ENCODE measurements at places on chromosomes 3 and 15.

DNA sequence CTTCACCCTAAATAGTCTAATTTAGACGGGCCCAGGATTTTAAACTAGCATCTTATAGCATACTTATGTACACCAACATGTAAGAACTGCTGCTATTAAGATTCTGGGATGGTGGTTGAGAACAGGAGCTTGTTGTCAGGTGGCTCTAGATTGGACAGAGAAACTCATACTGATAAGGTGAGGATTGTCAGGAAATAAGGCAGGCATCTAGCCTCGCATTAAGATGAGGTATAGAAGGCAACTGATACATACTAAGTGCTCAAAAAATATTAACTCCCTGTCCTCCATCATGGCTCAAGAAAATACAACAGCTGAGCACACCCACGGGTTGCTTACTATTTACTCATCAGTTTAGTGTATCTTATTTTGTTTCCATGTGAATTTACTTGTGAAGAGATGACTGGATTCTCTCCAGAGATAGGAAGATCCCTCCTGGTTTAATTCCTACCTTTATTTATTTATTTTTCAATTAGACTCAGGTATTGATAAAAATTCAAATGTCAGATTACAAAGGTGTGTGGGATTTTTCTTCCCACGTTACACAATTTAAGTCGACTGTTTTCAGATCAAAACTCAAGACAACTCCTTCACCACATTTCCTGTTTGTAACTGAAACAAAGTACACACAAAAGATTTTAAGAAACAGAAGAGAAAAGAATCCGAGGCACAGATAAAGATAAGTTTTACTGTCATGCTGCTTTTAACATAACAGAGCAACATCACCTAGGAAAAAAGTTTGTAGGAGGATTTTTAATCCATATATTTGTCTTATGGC lies at the start of gene TRAT1:
TRAT1 (plus strand) TSS at position 664 of the 775 bp plus-strand sequence. CDS start 142 bp downstream, outside the sequence.
- no peak for DNase-seq

DNA sequence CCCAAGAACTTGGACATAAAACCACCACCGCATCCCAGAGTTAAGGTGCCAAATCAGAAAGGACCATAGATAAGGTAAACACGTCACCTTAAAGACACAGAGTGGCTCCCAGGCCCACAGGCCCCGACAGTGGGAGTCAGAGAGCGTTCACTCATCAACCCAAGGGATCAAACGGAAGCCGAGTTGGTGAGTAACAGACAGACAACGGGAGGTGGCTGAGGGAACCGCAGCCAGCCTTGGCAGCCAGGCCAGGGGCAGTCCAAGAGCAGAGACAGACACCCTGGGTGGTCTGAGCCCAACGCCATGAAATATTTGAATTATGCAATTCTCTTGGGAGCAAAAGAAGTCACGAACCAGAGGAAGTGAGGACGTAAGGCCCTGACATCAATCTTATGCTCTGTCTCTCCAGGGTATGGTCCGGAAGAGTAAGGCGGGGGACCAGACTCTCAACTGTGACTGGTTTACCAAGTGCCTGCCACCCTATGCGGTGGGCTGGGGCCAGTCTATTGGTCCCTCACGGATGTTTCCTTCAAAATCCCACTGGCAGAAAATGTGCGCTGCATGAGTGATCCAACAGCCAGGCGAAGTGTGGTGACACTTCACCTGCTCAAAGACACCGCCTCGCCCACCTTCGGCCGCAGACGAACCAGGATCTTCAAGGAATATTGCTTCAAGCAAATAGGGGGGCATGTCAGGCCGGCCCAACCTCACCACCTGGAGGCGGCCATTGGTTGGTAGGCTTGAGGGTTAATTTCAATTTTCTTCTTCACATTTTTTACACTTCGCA lies 34.3 kb downstream of the TMEM44 start:
- no peak for DNase-seq

DNA sequence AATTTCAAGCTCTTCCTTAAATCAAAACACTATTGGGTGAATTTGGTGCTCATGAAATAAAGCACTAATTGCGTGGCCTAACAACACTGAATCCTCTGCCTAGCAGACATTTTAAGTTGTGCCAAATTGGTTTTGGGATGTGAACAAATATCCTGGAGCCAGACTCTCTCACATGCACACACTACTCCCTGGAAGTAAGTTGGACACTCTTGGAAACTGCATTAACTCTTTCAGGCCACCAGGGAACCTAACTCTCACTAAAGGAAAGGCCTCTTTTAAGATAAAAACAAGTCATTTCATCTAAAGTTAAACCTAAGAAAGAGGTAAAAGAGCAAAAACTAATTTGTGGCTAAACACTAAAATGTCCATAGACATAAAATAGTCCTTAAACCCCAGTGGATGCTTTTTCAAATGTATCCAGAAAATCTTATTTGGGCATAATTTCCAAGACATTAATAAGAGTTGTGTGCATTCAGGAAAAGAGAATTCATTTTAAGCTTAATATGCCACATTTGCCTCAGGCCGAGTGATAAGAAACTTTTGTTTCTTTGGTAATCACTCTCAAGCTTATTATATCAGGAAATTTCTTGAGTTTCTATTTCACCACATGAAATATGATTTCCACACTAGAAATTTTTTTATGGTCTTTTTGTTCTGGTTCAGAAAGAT lies 61.8 kb downstream of the ZBTB20 start:
- DNase-seq: no peak

DNA sequence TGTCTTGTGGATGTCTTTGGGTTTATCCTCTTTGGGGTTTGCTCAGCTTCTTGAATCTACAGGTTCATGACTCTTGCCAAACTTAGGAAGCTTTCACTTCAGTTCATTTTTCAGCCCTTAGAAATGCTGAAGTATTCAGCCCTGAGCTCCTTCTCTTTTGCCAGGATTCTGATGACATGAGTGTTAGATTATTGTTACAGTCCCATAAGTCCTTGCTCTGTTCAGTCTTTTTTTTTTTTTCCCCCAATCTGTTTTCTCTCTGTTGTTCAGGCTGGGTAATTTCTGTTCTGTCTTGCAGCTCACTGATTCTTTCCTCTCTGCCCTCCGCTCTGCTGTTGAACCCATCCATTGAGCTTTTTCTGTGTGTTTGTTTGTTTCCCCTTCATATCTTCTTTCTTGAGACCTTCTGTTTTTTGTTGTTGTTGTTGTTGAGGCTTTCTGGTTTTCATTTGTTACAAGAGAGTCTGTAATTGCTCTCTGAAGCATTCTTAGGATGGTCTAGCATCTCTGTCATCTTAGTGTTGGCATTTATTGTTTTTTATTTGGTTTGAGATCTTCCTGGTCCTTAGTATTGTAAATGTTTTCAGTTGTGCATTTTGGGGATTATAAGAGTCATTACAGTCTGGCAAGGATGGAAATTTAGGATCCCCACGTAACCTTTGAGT lies 18.4 kb downstream of the LRCH3 start:
- DNase-seq: no peak

- DNase-seq: no peak
These were observed 1297.9 kb downstream of the ROBO2 start for GRCh38 chr3:78337801-78338211.
